ENCODE measurements at places on chromosomes 5 and 9.

DNA sequence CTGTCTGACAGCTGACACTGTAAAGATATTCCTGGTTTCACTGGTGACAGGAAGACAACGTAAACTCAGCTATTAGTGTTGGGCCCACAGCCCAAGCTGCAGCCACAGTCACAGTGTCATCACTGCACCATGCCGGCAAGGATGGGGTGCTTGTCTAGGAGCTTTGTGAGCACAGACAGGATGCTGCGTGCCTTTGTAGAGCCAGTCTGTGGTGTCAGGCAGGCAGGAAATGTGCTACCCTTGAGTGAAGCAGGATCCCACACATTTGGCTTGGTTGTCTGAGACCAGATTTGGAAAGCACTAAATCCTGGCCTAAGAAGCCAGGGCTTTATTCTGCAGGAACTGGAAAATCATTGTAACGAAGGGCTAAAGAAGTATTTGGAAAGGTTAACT is 121.6 kb upstream of the ADAMTS16 start:
- no peak for DNase-seq

GRCh38 chr5:17056141-17056631 is 120.1 kb upstream of the MYO10 start:
- no peak for DNase-seq

GRCh38 chr5:78293851-78294247 is 649 bp downstream of the AP3B1 start:
- DNase-seq = no peak

DNA sequence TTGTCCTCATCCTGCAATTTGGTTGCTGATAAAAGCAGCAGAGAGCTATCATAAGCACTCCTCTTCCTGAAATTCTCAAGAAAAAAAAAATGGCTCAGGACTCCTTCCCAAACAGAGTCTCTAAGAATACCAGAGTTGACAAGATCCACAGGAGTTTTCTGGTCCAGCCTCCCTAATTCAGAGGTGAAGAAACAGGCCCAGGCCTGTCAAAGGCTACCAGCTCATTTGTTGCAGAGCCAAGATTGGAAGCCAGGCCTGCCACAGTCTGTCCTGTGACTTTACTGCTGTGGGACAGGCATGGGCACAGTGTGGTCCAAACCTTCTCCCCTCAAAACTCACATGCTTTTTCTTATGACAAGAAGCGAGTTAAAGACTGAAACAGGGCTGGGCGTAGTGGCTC is 41.5 kb downstream of the NIPSNAP3B start:
- DNase-seq = no peak

DNA sequence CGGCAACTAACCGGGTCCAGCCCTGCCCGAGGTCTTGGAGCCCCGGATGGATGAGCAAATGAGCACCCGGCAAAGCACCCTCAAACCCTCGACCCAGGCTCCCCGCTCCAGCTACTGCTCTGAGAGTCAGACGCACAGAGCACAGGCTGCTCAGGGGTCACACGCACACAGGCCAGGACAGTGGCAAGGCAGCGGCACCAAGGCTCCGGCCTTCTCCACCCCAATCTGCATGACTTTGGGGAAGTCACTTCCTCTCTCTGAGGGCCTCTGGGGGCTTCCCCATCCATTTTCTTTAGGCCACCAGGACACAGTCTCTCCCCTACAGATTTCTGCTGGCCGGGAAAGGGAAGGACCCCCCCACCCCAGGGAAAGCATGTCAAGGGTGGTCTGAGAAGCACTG is 18.0 kb downstream of the LHX2 start:
- DNase-seq = no peak

DNA sequence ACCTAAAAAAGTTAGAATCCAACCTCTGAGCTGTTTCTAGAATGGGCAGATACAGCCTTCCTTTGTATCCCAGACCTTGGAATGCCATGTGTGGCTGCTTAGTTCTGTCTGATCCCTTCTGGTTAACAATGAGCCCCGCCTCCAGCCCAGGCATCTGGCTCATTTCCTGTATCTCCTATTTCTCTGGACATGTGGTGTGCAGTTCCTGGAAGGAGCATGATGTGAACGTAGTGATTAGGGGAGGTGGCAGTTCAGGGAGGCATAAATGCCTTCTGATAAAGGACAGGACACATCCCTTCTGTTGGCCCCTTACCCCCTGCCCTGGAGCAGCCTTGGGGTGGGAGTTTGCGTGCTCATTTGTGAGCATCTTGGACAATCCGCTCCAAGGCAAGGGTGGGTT is 243.0 kb downstream of the ZSWIM6 start:
- DNase-seq = no peak

- DNase-seq = no peak
Observed at GRCh38 chr9:96158909-96159575, 142.9 kb downstream of the HSD17B3 start.

- no peak for DNase-seq
Observed at GRCh38 chr9:78807286-78807685, 510.4 kb downstream of the PSAT1 start.

- DNase-seq = no peak
Observed at GRCh38 chr9:109887079-109887478, 107.1 kb downstream of the PALM2AKAP2 start.

GRCh38 chr9:101176384-101176783 is 147.9 kb downstream of the PLPPR1 start:
- DNase-seq = no peak

DNA sequence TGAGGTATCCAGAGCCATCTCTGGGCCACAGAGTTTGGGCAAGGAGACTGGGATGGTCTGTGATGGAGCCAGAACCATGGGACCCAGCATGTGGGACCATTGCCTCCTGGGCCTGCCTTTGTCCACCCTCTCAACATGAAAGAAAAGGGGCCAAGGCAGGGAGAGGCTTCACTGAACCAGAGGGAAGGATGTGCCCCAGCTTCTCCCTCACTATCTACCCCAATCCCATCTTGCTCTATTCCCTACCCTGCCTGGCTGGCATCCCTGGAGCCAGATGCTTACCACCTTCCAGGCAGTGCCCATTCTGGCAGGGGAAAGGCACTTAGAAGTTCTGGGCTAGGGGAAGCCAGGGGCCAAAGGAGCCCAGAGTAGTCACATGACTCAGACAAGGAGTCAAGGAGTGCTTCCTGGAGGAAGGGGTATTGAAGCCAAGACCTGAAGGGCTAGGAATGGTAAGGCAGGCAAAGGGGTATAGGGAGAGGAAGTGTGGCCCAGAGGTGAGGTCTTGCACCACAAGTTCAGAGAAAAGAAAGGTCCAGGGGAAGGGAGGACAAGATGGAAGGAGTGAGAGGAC is 9.8 kb downstream of the PDLIM4 start:
- no peak for DNase-seq

DNA sequence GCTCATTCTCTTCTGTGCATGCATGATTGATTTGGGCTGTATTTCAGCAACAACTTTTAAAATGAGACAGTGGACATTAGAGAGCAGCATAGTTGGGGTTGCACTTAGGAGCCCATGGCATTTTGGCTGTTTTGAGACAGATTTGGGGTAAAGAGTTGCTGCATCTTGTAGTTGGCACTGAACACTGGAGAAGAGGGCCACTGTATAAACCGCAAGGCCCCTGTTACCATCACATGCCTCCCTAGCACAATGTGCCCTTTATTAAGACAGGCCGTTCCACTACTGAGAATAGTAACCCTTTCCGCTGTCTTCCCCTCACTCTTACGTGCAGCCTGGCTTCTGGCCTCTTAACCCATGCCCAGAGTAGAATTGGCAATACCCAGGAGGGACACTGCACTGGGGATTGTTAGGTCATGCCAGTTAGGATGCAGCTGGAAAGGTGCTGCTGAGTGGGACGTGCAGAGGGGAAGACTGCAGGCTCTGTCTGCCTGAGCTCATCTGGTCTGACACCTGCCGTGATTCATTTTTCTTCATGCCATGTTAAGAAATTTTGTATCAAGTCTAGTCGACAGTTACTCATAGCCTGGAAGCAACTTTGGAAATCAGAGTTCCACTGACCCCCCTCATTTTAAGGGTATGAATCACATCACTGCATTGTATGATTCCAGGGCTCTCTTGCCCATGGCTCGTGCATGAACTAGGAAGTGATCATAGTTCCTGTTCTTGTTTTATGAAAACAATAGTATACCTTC is 146.9 kb upstream of the DMRT1 start:
- no peak for DNase-seq

DNA sequence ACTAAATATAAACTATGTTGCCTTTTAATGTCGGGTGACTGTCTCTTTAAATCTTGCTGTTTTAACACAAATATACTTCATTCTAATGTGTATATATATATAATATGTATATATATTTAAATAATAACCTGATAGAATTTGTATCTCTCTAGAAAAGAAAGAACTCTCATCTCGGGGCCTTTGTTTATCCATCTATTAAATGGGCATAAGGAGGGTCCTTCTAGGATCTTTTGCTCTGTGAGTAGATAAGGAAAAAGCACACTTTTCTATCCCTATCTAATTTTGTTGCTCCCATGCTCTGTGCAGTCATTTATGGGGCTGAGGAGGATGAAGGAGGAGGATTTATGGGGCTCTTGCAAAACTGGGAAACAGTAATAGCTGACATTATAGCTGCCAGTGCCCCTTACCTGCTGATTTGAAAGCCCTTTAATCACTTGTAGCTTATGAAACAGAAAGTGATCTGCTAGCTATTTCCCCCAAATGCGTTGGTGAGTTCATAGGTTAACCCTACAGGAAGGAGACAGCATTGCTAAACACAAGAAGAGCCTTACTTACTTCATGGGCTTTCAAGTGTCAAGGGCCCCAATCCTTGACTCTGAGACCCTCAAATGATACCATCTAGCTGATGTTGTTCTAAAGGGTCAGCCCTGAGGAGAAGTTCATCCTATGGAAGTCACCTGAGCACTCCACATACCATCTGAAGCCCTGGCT is 5.8 kb upstream of the PPARGC1B start:
- no peak for DNase-seq

- no peak for DNase-seq
Observed at GRCh38 chr5:73387149-73387591, 61.4 kb downstream of the FOXD1 start.

DNA sequence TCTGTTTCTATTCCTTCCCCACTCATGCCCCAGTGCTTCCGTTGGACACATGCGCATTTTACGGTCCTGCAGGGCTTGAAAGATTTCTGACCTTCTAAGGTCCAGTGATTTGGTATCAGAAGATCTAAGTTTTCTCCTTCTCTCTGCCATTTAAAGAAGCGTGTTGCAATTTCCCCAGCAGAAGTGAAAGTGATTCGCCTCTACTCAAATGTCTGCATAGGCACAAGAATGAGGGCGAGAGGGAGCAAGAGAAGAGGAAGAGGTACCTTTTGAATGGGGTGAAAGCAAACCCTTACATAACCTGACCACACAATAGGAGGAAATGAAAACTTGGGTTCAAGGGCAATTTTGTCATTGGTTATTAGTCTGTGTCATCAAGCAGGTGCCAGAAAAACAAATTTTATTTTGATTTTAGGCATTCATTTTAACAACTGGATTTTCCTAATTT is 31.7 kb upstream of the NR3C1 start:
- DNase-seq = no peak

DNA sequence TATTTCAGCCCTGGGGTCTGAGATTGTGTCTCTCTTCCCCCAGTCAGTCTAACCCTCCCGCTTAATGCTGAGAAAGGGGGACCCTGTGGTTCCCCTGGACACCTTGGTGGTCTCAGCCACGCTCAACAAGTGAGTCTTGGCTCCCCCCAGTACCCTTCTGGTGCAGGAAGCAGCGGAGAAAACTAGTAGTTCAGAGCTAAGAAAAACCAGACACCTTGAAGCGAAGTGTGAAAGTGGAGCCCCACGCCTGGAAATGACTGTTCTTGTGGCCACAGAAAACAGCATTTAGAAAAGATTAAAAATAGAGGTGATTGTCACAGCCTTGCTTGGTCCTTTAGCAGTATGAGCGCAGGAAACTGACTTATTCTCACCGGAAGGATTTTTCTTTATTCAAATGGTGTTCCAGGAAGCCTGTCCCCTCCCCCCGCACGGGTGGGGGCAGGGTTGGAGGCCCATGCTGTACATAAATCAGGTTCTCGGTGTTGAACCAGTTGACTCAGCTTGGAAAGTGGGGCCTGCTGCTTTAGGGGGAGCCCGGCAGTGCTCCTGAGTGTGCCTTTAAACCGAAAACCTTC is 8.1 kb downstream of the ARPC5L start:
- DNase-seq = peak; percentile 83

DNA sequence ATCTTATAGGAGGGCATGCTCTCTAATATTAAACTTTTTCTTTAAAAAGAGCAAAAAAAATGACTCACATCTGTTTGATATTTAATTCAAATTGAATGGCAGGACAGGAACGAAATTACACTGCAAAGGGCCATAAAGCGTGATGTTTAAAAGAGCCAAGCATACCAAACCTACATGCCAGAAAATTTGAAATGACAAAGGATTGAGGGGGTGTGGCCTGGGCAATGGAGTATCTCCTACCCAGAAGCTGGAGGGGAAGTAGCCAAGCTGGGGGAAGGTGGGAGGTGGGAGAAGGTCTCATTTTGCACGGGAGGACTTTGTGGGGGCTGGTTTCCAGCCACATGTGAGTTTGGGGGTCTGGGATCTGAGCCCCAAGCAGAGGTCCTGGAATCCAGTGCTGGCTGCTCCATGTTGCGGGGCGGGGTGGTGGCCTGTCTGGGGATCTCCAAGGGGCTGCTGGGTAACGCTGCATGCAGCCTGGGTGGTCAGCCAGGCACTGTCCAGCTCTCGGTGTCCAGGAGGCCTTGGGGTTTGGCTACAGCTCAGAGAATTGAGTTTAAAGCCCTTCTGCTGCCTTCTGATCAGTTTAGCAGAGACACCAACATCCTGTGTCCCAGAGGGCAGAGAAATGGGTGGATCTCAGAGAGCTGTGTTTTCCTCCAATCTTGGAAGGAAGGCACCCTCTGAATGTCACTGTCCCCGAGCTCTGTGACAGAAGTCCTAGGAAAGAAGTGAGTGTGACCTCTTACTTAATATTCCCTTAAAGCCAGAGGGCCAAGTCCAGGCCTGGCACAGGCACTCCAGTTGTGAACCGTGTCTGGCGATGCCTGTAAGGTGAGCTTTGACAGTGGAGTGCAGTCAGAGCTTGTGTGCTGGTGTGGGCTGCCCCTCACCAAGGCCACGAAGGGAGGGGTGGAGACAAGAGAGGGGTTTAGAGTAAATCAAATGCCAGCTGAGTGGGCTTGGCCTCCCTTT is 7.6 kb downstream of the DCANP1 start:
- no peak for DNase-seq

DNA sequence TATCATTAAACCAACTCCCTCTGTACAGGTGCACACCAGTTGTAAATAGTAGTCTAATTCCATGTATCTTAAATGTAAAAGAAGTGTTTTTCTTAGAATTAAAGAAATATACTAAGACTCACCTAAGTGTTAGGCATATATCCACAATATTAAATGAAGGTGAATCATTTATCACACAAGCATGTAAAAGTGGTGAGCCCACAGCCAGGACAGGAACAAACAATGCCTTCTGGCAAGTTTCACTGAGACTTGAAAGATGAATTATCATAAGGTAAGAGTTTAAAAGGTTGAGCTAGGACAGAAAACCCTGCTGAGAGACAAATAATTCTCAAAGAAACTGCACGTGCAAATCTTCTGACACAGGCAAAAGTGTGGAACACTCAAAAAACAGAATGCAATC is 832.5 kb downstream of the TAF11L14 start:
- no peak for DNase-seq

All from stimulated activated CD8-positive, alpha-beta memory T cell treated with anti-CD3 and anti-CD28 coated beads, Interleukin-2, amount 100 ng/mL, for 48 hours (primary cell).